ENCODE measurements at places on chromosomes 5 and 9.

DNA sequence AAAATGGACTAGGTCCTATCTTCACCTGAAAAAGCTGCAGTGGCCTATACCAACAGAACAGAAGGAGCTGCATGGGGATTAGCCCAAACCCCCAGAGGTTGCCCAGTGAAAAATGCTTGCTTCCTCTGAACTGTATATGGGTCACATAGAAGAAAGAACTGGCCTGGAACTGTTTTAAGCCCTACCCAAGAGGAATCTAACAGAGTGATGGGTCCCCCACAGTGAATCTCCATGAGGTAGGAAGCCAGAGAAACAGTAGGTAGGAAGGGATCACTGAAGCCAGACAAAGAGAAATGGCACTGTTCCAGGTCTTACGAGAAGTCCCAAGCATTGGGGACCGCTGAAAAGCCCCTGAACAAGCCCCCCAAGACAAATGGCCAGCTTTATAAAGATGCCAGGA, 28.8 kb upstream of the TRIM32 start:
- DNase-seq, result no peak

DNA sequence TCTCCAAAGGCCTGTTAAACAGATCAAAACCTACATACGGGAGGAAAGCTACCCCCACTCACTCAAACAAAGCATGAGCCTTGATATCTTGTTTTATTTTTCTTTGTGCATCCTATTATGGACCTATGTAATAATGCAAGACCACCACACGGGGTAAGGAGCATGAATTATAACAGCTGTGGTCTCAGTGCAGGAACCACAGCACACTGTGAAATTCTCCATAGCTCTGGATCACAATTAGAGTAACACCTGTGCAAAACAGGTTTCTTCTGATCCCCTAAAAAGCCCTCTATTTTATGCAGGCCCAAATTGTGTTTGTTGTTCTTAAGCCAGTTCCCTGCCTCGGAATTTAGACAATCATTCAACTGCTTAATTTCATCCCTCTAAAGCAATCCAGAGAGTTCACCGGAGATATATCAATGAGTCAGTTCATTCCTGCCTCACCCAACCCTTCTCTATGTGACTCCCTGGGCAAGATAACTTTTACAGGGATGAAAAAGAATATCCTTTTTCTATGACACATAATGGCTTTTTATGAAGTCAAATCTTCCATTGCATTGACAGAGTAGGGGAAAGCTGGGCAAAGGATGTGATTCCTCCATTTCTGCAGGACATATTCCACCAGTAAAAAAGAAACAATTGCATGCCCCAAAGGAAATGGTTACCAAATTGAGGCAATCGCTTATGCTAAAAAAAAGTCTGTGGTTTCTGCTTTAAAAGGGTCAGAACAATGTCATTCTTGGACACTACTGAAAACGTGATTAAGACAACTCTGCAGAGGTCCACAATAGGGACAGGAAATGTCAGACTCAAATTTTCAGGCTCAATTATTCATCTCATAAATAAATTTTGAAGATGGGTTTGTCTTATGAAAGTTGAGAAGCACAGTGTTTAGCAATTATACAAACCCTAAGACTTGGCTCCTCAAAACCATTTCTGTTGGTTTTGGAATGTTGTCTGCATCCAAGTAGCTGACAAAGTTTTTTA, 41.6 kb upstream of the FST start:
- peak; percentile 27 for DNase-seq

GRCh38 chr9:85630676-85631075, 111.1 kb downstream of the AGTPBP1 start:
- no peak for DNase-seq

DNA sequence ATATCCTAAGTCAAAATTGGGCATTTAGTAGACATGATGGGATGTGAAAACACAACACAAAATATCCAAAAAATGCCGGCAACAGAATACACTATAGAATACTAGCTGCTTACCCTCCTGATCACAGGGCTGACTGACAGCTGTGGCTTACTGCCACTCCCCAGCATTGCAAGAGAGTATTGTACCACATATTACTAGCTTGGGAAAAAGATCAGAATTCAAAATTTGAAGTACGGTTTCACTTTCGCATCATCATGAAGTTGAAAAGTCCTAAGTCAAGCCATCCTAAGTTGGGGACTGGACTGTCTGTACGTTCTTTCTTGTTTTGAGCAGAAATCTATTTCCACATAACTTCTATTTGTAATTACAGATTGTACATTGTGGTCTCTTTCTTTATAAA, 851.4 kb downstream of the MAT2B start:
- no peak for DNase-seq

GRCh38 chr9:97853056-97853843, at the start of gene FOXE1:
Gene FOXE1, plus strand, starts transcription at chr9:97853226. Its CDS starts 689 bp downstream, at chr9:97853915.
- DNase-seq, result no peak

- no peak for DNase-seq
These were observed 34.2 kb downstream of the CDK7 start for GRCh38 chr5:69268899-69269298.

GRCh38 chr5:1058083-1058945, 49.7 kb downstream of the NKD2 start:
- DNase-seq, result no peak

DNA sequence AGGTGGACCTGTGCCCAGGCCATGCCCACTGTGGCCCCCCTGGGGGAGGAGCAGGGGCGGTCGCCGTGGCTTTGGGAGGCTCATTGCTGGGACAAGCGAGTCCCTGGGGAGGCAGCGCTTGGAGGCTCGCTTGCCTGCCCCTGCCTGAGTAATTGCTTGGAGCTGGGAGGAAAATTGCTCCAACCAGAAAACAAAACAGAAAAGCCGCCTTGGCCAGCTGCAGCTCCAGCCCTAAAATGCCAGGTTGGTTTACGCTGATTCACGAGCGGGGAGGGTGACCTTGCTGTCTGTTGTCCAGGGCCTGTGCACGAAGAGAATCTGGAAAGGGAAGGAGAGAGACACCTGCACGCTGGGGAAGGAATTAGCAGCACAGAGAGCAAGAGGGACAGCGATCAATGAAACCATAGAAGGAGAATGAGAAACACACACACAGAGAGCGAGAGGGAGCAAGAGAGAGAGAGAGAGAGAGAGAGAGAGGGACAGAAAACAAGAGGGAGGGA, 25.3 kb downstream of the NTNG2 start:
- no peak for DNase-seq

- DNase-seq, result no peak
These were observed 31.6 kb upstream of the DTWD2 start for GRCh38 chr5:119019949-119020348.

- no peak for DNase-seq
These were observed 425.6 kb upstream of the BRINP1 start for GRCh38 chr9:119794836-119795235.

DNA sequence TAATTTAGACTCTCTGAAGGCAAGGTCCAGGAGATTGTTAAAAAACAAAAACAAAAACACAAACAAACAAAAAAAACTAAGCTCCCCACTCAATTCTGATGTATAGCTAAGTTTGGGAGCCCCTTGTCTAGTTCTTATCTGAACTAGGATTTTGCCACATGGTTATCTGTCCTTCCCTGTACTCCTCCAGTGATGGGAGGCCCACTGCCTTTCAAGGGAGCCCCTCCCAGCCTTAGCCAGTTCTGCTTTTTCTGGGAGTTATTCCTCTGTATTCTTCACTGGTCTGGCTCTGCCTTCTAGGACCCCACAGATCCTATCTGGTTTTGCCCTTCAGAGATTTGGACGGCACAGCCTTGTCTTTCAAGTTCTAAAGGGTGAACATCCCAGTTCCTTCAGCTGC, 2.1 kb upstream of the ALDH1B1 start:
- DNase-seq, result no peak

DNA sequence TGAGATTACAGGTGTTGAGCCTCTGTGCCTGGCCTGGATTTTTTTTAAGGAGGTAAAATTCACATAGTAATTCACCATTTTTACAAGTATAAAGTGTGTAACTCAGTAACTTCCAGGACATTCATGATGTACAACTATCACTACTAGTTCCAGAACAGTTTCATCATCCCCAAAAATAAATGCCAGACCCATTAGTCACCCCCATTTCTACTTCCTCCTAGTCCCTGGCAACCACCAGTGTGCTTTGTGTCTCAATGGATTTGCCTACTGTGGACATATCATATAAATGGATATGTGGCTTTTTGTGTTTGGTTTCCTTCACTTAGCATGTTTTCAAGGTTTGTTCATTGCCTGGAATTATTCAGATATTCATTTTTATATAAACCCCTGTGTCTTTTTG, 72.5 kb upstream of the PANK3 start:
- DNase-seq, result no peak

DNA sequence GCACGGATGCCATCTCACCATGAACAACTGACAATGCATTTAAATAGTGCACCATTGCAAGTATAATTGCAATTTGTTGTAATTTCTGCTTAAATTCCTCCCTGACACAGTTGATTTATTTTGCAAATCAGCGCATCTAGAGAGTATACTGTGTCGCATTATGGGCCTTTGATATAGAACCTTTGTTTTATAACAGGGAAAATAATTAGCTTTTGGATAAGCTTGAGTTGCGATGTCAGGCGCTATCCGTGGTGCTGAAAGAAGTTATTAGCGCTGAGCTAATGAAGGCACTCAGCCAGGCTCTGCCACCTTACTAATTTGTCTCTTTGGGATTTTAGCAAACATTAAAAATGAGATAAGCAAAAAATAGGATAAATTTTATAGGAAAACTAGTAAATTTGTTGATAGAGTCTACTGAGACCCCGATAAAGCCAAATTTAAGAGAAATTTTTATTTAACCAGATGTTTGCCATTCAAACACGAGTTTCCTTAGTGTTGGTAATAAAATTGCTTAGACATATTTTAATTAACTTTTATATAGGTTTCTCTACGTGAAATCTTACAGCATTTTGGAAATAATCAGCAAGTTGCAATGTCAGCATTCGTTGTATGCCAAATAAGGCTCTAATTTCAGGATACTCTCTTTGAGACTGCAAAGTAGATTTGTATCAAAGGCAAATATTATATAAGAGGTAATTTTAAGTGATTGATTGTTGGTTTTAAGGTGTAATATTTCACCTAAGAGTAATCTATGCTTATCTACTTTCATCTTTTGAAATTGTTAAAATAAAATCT, 355.5 kb downstream of the TLR4 start:
- DNase-seq, result peak; percentile 61

DNA sequence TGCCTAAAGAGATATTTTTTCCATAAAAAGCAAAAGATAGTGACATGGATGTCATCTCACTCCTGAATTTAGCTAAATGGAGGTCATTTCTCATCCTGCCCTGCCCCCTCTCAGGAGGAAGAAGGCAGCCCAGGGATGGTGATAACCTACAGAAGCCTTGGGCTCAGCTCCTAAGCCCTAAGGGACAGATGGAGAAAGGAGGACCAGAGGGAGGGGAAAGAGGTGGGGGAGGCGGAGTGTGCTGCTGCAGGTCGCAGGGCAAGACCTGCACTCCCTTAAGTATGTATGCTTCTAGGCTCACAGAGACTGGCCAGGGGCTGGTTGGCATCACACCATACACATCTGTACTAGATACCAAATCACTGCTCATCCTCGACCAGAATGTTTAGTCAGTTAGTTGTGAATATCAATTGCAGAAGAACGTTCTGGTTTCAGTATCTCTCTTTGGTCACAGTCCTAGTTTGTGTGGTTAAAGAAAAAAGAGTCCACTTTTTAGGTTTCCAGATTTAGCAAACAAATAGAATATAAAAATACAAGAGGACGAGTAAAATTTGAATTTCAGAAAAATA, 18.4 kb upstream of the CDKN2AIPNL start:
- no peak for DNase-seq

All from MM.1S (cell line).